Stimulated activated CD8-positive, alpha-beta memory T cell treated with anti-CD3 and anti-CD28 coated beads, Interleukin-7, amount 100 ng/mL, for 1 hour (primary cell): ENCODE measurements at places on chromosomes 1 and 21.

- no peak for DNase-seq
These were observed 22.8 kb upstream of the RGS1 start for GRCh38 chr1:192552760-192553191.

GRCh38 chr1:9890224-9890731 lies 19.8 kb downstream of the CTNNBIP1 start:
- no peak for DNase-seq

- no peak for DNase-seq
These were observed 29.1 kb upstream of the ZNF281 start for GRCh38 chr1:200438911-200439310.

DNA sequence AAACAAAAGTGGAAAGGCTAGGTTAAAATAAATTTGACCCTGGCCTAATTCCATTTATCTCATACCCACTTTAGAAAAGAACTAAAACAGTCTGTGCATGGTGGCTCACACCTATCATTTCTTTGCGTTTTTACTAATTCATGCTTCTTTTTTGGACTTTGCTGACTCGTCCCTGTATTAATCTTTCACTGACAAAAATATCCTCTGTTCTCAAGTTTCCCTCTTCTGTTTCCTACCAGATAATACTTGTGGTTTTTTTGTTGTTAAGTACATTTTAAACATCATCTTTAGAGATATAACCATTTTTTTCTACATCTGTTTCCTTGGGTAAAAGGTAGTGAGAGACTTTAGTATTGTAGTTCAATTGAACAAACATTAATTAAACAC lies 11.5 kb downstream of the CNST start:
- DNase-seq: no peak

DNA sequence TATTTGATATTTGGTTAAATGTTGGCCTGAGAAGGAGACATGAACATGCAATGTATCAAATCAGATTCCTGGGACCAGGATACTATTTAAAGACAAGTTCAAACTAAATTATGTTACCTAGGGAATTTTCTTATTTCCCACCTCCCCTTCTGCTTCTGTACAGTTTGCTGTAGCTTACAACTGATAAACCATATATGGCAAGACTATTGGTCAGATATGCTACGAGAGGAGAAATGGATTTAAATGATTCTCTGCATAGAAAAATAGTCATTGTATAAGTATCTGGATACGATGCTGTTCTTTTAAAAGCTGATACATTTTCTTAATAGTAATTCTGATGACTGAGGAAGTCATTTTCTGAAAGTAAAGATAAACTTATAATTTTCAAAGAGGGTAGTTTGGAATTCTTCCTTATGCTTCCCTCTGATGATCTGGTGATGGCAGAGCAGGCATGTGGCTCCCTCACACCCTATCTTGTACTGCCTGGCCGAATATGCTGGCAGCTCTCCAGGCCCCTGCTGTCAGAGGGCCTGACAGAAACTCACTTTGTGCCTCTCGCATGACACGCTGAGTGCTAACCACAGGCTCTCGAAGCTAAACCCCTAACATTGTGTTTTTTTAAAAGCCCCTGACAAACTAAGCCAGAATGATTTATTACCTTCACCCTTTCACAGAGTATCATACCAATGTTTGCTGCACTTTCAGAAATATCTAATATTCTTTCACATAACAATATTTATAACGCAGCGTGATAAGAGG lies 19.4 kb downstream of the RRP15 start:
- no peak for DNase-seq

GRCh38 chr1:20220036-20220435 lies 33.7 kb upstream of the PLA2G2C start:
- DNase-seq: no peak

DNA sequence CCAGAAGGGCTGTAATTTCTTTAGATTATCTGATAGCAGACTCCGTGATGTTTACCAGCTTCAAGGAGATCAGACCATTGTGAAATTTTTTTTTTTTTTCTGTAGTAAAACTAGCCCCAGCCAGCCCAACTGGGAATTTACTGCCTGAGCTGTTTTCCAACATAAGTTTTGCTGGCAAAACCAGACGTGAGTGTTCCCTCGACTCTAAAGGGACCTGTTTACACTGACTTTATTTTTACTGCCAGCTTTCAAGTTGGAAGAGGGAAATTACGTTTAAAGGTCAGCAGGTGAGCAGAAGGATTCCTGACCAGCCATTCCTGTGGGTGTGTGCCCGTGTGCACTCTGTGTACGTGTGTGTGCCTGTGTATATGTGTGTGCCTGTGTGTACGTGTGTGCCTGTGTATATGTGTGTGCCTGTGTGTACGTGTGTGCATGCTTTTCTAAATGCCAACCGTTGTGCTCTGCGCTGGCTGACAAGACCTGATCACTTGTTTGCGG lies 374 bp downstream of the MAB21L3 start:
- DNase-seq: no peak

DNA sequence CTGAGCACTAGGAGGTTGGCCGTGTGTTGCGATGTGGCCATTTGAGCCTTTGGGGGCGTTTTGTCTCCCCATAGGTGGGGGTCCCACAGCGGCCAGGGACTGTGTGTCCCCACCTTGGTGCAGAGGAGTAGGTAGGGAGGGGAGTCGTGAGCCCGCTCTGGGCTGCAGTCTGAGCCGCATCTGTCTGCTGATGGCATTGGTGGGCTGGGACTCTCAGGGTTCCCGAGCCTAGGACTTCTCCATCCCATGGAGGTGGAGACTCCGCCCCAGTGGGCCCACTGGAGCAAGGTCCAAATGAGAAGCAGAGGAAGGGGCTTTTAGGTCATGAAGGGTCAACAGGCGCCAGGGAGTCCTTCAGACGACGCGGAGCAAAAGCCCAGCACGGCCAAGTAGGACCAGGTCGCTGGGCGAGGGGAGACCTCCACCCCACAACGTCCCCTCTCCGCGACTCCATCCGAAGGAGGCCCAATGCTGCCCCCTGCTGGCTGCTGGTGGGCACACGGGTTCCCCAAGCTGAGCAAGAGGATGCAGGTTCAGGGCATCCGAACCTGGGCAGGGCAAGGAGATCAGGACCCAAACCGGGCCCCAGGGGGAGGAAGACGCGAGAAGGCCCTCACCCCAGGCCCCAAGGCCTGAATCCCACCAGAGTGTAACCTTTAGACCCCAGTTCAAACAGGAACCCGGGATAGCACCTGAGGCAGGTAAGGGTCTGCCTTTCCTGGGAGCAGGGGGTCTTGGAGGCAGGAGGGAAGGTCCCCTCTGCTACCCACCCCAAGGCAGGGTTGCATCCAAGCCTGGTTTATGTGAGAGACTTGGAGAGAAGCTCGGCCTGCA lies 14.9 kb downstream of the TTC34 start:
- peak; percentile 67 for DNase-seq

- DNase-seq: no peak
These were observed 363.0 kb downstream of the SETD4 start for GRCh38 chr21:35697321-35697808.

DNA sequence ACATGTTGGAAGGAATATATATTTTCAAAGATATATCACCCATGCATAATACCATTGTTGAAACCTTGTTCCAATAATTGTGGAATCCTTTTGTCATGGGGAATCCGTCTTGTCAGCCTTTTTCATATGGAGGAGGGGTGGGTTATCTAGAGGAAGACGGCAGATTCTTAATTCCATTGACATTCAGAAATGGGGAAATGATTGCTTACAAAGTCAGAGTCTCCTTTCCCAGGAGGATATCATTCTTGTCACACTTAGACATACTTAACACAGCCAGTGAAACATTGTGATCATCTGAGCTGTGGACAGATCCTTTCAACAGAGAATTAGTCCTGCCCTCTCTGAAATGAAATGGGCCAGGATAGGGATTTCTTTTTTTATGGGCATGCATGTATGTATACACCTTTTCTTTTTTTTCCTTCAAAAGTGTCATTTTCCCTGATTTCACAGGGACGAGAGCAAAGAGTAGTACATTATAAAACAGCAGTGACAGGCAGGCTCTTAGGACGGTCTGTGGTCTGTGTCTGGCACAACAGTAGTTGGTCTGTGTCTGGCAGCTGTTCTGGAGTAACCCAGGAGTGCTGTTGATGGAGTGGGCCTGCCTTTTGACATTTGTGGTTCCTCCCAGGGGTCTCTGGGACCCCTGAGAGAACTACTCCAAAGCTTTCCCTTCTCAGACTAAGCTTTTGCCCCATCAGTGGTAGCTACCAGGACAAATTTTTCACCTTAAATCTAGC lies 50.1 kb downstream of the VPS13D start:
- no peak for DNase-seq

DNA sequence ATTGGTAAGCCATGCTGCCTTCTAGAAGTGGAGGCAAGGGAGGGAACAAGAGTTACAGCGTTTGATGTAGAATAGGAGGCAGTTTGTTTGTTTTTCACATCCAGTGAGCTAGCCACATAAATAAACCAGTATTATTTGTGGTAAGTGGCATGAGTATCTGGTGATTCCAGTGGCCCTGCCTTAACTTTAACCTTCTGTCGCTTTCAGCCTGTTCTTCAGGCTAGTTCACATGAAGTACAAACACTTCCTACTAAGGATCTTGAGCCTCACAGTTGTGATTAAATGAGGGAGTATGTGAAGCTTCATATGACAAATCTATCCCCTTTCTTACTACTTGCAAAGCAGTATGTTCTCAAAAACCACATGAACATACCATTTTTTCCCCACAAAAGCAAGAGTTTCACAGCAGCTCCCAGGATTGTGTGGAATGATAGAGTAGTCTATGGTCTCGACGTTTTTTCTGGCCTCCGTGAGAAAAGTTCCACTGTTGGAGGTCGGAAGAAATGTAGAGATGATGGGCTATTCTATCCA lies 59.5 kb downstream of the PHACTR4 start:
- DNase-seq: no peak

DNA sequence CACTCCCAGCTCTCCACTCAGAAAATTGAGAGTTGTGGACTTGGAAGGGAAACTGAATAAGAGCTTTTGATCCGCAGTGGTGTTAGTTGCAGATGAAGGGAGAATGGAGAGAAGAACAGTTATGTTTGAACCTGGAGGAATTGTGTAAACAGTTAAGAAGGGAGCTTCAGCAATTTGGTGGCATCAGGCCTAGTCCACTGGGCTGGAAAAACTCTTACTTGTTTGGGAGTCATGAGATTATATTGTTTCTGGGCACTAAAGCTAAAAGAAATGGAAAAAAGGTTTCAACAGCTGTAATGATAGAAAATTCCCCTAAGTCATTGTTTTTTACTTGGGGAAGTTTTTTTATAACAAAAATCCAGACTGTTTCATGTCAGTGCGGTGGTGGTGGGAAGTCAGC lies 256.1 kb upstream of the C1orf87 start:
- no peak for DNase-seq

DNA sequence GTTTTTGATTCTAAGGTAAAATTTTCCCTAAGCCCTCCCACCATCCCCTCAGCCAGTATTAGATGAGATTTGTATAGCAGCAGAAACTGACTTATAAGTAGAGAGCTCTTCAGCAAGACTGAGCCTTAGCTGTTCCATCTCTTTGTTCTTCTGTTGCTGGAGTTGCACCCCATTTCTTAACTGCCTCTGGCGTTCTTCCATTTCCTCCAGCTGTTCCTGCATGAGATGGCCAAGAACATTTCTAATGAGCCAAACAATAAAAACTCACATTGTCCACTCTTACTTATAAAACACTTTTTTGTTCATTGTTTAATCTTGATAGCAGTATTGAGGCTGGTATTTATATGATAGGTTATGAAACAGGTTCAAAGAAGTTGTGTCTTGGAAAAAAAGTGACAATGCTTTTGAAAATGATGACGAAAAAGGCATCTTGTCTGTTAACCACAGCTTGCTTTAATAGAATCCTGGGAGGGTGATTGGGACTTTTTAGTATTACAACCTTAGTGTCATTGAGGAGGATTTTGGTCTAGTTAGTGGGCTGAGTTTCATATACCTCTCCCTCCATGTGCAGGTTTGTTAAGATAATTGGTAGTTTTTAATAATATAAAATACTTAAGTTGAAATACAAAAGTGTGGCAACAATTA lies 18.3 kb downstream of the SYNC start:
- no peak for DNase-seq

DNA sequence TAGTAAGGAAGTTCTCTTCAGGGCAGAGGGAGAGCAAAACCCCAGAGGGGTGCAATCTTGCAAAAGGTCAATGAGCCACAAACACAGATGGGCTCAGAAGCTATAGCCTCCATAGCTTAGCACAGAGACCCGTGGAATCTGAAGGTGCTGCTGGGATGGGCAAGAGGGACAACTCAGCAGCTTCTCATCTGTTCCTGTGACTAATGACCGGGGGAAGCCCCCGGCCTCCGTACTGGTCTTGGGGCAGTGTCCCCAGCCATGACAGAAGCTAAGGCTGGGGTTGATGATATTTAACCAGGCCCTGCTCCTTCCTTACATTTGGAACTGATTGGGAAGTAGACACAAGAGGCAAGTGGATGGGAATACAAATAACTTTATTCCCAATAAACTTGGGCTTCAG lies 19.1 kb downstream of the EXOC8 start:
- DNase-seq: no peak

DNA sequence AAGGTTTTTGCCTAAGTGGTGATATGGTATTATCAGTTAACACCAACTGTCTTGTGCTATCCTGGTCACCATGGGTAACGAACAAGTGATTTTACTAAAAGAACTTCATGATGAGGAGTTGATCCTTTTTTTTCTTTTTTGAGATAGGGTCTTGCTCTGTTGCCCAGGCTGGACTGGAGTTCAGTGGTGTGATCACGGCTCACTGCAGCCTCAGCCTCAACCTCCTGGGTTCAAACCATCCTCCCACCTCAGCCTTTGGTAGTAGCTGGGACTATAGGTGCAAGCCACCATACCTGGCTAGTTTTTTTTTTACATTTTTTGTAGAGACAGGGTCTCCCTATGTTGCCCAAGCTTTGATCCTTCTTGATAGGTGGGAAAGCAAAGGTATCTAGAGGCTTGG lies 5.1 kb downstream of the METTL13 start:
- no peak for DNase-seq

DNA sequence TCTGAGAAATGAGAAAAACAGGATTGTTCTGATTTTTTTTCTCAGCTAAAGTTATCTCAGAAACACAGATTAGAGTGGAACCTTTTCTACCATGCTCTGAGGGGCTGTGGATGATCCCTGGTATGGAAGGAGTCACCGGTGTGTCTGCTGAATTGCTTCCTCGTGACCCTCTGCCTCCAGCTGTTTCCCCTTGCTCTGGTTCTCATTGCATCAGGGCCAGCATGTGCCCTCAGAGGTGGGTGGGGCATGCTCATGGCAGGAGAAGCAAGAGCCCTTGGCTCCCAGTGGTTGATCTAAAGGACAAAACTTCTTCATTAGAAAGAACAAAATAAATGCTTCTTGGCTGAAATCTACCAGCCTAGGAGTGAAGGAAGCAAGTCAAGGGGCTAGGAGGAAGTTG lies 183.2 kb upstream of the HMCN1 start:
- no peak for DNase-seq

DNA sequence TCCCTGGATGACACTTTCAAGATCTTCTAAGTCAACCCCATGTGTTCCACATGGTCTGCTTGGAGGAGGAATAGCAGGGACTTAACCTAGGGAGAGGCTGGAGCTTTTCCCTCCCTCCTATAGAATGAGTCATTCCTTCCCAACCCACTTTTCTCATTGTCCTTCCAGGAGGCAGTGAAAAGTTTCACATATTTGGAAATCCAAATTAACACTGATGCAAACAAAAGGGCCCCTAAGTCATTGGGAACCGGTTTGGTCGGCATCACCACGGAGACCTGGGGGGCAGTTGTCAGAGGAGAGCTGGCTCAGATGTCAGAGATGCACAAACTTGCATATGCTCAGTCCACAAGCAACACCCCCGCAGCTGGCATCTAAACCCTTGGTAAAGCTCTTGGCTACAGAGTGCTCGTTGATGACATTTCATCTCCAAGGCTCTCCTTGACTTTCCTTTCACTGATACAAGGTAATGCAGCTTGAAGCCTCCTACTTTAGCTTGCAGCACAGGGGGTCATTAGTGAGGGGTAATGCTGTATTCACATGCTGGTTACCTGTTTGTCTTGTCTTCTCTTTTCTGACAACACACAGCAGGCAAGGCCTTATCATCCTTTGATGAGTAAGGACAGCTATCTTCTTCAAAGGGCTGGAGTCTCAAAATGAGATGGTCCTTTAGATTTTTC lies 12.3 kb upstream of the LRRC8D start:
- no peak for DNase-seq
